T-helper 2 cell (primary cell): ENCODE measurements at places on chromosomes 5 and 9.

DNA sequence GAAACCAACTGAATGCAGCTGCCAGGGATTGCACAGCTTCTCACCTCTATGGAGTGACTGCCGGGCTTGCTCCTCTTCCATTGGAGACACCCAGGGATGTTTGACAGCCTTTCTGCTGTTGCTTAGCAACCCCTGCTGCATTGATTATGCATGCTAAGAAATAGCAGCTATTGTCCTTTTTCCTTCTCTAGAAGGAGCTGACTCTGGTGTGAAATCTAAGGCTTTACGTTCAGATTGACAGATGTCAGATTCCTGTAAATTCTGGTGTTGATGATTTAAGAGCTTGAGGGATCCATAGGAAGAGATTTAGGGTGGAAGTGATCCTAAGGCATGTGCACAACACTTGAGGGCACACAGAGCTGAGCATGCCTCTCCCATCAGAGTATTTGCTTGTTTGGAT, 267.7 kb downstream of the NTRK2 start:
- DNase-seq: no peak

- DNase-seq: no peak
Measured at GRCh38 chr5:111454198-111454622, 58.1 kb downstream of the STARD4 start.

DNA sequence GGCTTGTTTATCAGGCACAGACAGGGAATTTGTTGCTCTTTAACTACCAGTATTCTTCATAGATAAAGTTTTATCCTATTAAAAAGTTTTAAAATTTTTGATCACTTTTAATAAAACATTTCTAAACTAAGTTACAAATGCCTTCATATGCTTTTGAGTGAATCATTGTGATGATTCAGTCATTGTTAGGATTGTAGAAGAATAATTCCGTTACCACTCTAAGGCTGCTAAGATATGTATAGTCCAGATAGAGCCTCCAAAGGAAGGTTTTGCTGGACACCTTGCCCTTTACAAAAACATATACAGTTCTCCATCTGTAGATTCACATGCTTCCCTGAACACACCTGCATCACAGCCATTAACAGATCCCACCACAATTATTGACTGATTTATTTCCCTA, 233.7 kb downstream of the SPOCK1 start:
- DNase-seq: no peak

DNA sequence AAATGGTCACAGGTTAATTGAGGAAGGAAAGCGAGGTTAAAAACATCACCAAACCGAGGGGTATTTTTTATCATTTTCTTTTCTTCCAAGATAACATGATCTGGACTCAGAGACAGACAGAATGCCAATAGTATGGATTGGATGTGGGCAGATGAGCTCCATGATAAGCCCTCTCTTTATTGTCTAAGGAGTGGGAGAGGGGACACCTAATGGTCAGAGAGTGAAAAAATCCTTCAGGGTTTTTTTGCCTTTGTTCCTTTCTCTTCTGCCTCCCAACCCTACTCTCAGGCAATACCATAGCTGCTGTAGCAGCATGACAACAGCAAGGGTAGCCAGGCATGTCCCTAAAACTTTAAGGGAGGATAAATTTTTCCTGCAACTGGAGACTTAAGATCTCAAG, 94.7 kb downstream of the DIRAS2 start:
- DNase-seq: no peak

GRCh38 chr9:127390563-127390962, 6.4 kb upstream of the SLC2A8 start:
- DNase-seq: no peak

- DNase-seq: peak; percentile 65
Measured at GRCh38 chr5:64811050-64811640, 42.4 kb downstream of the CWC27 start.

DNA sequence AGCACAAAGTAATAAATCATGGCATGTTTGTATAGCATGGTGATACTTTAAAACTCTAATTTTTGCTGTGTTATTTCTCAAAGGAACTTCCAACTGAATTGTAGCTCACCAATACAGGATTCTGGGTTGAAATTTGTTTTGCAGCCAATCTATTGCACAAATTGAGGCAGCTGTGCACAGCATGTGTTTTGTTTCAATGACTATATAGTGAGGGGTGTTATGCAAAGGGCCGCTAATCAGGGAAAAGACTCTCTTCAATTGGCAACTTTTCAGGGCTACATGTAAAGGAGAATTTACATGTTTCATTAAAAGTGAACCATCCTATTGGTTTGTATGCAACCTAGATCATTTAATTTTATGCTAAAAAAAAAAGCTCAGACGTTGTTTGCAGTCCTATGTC, 44.6 kb downstream of the PLPPR1 start:
- DNase-seq: no peak

GRCh38 chr9:2407450-2407849, 214.1 kb upstream of the VLDLR start:
- no peak for DNase-seq

DNA sequence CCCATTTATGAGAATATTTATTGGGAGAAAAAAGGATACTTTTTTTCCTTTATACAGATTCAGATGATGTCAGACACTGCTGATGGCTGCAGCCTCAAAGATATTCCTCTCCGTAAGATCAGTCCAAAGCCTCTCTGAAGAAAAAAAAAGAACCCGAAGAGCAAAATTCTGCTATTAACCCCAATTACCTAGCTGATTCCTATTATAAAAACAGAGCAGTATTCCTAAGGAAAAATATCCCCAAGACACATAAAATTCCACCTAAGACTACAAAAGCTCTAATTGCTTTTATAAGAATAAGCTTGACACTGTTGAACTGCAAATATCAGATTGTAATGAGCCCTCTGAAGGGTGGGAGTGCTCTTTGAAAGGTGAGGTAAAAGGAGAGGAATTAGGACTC, 138.7 kb downstream of the CDH6 start:
- no peak for DNase-seq

GRCh38 chr9:21097817-21098216, 20.1 kb upstream of the IFNB1 start:
- no peak for DNase-seq

- DNase-seq: no peak
Measured at GRCh38 chr9:123116036-123116435, 82.6 kb downstream of the GPR21 start.

- no peak for DNase-seq
Measured at GRCh38 chr9:37947977-37948376, 44.0 kb upstream of the SLC25A51 start.

GRCh38 chr9:123663529-123663928, 266.4 kb downstream of the DENND1A start:
- no peak for DNase-seq

- DNase-seq: no peak
Measured at GRCh38 chr5:148697180-148697808, 43.0 kb upstream of the HTR4 start.

- DNase-seq: no peak
Measured at GRCh38 chr9:34589636-34590380, at the start of gene CNTFR. Gene CNTFR, minus strand, starts transcription at chr9:34589724. Its CDS starts 20,743 bp downstream, at chr9:34568981.

DNA sequence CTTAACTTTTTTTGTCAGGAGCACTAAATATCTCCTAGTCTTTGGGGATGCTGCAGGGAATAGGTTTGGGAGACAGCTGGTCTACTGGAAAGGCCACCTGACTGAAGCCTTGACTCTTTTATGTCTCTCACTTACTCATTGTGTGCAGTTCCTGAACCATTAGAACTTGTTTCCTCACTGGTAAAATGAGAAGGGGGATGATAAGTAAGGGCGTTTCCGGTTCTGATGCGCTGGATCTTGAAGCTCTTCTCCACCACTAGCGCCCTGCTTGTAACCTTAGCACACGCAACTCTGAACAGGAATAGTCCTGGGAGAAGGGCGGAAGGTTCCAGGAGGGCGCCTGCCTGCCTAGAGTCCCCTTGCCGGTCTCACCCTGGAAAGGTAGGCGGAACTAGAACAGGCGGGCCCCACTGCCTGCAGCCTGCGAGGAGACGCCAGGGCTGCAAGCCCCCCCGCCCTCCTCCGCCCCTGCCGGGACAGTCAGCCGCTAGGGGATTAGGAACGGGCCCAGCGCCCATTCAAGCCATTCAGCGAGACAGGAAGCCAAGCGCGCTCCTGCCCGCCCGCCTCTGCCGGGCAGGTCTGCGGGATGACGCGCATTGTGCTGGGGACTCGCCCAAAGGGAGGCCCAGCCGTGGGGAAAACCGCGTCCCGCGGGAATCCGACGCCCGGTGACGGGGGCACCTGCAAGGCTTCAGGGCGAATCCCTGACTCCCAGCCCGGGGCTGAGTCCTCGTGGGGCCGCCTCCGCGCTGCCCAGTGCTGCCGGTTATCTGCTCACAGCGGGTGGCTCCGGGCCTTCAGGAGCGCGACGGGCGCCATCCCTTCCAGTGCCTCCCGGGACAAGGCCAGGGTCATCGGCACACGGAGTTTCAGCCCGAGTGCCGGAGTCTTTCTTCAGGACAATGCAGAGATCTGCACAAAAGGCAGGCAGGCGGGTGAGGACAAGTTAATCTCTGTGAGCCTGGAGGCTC, 44.0 kb upstream of the XPA start:
- no peak for DNase-seq

DNA sequence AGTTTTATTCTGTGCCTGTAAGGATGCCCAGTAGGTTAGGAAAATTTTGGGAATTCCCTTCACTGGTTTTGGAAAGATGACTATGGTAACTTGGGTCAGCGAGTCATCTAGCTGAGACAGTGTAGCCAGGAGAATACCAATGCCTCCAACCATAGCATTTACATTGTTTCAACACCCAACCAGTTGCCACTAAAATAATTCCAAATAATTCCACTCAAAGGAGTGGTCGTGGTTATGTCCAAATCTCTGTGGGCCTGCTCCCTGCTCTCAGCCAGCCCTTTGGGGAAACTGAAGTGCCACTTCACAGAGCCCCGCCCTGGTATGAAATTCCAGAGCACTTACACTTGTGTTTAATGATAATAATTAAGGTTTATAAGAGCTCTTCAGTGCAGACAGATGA, 310.5 kb downstream of the PLK2 start:
- DNase-seq: no peak

GRCh38 chr5:138716456-138716924, 36.7 kb upstream of the CTNNA1 start:
- DNase-seq: no peak

DNA sequence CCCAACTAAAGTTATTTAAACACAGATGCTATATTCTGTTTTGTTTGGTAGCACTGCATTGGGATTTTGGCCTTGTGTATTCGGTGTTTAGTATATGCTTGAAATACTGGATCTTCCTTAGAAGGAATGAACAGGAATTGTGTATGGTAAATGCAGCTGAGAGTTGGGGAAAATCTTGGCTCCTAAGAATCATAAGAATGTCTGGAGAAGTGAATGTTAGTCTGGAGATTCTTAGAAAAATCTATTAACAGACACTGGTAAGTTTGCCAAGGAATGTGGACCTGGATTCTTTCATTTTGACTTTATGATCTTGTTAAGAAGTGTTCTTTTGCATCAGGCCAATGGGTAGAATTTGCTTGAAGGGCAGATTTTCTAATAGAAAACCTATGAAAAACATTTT, 38.9 kb downstream of the SNX30 start:
- DNase-seq: no peak

- DNase-seq: no peak
Measured at GRCh38 chr5:77635067-77635916, 3.2 kb downstream of the OTP start.

DNA sequence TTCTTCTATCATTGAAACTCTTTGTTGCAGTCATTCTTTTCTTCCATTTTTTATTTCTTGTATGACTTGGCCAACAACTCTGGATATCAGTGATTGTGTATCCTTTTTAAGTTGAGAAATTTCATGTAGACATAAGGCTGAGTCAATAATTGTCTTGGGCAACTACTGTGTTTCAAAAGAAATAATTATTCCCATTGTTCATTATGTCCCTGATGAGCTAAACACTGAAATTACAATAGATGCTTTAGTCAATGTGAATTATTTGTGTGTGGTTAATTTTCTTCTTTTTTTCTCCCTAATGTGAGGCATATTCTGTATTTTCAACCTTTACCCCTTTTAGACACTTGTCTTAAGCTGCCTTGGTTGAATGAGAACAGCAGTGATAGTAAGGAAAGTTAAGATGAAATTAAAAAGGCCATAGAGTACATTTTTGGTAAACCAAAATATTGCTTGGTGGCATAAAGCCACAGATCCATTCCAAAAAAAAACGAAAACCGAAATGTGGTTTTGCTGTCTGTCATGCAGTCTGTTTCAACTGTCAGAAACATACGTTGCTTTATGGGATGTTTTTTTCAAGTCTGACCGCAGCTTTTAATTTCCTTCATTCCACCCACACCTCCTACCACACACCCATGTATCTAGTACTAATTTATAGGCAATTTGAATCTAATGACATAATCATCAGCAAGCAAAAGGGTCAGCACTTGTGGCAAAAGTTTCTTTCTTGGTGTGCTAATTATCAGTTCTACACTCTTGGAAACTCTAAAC, 21.1 kb downstream of the TLE4 start:
- DNase-seq: no peak

DNA sequence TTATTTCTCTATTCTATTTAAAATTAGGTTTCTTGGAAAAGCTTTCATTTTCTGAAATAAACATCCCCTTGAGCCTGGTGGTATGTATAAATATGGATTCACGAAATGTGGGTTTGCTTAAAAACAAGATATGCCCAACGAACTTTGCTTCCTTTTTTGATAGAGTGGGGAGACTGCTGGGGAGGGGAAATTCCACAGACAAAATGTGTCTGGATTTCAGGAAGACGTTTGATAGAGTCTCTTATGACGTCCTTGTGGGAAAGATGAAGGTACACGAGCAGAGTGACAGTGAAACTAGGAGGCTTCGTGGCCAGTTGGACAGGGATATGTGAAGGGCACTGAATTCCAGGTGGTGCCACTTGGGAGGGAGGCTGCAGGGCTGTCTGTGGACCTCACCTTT, 84.5 kb upstream of the RPS23 start:
- DNase-seq: no peak

- DNase-seq: no peak
Measured at GRCh38 chr5:168073311-168073710, 218.1 kb upstream of the WWC1 start.

DNA sequence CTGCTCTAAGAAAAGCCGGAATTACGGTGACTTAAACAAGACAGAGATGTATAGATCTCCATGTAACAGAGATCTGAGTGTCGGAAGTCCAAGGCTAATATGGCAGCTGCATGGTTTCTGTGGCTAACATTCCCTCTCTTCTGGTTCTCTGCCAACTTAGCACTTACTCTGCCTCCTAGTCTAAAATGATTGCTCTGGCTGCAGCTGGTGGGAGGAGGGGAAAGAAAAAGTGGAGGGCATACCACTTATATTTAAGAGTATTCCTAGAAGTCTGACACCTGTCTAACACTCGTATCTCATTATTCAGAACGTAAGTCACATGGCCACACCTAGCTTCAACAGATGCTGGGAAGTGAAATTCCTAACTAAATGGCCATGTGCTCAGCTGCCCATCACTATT, 551.5 kb upstream of the TLE4 start:
- DNase-seq: no peak

GRCh38 chr5:165119175-165119574, 1613.8 kb downstream of the MAT2B start:
- no peak for DNase-seq

DNA sequence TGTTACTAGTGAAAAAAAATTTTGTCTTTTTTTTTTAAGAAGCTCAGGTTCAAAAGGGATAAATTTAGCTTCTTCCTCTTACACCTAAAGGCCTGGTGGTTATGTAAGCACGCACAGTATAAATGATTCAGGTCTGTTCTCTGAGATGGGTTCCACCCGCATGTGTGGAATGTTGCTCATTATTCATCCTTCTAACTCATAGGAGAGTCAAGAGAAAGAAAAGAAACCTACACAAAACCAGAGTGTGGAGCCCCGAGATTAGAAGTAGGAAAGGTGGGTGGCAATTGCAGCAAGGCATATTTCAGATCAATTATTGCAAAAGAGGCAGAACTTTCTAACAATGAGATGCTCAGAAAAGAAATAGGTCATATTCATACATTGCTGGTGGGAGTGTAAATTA, 13.5 kb downstream of the PLAC8L1 start:
- DNase-seq: no peak
